Right cardiac atrium (tissue), 5 donors: ENCODE measurements at places on chromosomes 3 and 15.
A peak's percentile ranks its signal among the peaks of the same experiment; 100 is the strongest.

DNA sequence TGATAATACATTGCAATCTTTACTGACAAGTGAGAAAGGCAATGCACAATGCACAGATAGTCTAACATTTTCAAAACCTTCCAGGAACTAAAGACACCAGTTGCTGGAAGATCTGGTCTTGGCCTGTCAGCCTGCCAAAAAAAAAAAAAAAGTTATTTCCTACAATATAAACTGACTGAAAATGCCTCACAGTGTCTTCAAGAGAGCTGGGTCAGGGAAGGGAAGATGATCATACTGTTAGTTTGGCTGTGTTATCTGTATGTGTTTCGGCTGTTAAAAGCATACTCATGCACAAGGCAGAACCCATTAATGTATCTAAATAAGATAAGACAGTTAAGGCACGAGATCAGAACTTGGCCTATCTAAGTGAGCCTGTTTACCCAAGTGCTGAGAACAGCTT is 673.4 kb downstream of the MECOM start:
- no peak for DNase-seq

DNA sequence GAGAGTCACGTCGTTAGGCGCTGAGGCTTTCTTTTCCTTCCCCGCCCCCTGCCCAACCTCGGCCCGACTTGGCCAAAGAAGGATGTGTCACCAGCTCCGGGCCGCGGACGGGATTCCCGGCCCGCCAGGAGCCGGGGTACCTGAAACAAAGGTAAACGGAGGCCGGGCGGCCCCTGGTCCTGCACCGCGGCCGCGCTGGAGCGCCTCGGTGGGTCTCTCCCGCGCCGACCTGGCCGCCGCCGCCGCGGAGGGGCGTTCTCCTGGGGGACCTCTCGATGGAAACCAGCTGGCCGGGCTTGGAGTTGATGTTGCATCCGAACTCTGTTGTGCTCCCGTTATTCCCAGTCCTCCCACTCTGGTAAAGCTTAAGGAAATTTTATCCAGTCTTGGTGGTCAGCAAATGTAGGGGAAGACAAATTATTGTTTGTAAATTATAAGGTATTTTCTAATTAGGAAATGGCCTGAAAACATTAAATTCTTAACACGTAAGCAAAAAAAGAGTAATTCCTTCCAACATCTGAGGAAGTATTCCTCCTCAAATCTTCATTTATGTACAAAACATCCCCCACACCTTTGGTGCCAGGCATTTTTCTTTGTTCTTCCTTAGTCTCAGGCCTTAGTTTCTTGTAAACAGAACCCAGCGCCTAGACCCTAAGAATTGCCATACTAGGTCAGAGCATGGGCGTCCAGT is 888 bp downstream of the PPP2R3A start:
- no peak for DNase-seq

GRCh38 chr3:61080737-61081445 is 170.4 kb downstream of the FHIT start:
- DNase-seq, result no peak

- DNase-seq, result no peak
These were observed 101.7 kb upstream of the ZNF717 start for GRCh38 chr3:75886971-75887526.

DNA sequence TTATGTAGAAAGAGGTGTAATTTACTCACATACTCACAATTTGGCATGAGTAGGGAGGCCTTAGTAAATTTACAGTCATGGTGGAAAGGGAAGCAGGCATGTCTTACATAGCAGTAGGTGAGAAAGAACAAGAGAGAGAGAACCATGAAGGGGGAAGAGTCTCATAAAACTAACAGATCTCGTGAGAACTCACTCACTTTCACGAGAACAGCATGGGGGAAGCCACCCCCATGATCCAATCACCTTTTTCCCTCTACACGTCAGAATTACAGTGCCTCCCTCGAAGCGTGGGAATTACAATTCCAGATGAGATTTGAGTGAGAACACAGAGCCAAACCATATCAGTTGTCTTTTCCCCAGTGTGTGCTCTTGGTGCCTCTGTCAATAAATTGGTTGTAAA is 855.3 kb downstream of the TBL1XR1 start:
- DNase-seq, result no peak

- DNase-seq, result no peak
These were observed 7.0 kb downstream of the WWTR1 start for GRCh38 chr3:149650828-149651227.

- peak; percentile 27 for DNase-seq
These were observed 981.8 kb upstream of the GBE1 start for GRCh38 chr3:82743196-82743595.

- DNase-seq, result peak; percentile 85
These were observed at the start of gene C3orf52 for GRCh38 chr3:112086076-112086854. TSS of gene C3orf52 (plus strand) at chr3:112086389. CDS start at chr3:112086408, 19 bp downstream.

DNA sequence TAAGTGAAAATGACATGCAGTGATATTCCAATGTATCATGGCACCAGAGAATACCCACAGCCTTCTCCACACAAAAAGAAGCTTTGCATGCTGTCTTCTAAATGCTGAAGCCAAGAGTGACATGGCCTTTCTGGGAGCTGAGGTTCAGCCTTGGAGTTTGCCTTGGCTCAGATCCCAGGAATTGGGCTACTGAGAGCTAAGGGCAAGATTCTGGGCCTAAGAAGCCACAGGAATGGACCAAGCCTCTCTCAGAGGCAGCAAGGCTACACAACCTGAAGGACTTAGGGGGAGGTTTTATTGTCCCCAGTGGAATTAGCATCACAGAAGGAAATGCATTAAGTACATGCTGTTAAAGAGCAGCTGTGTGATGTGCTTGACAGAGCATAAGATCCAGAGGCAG is 1078.5 kb downstream of the TUSC7 start:
- DNase-seq, result peak; percentile 47

DNA sequence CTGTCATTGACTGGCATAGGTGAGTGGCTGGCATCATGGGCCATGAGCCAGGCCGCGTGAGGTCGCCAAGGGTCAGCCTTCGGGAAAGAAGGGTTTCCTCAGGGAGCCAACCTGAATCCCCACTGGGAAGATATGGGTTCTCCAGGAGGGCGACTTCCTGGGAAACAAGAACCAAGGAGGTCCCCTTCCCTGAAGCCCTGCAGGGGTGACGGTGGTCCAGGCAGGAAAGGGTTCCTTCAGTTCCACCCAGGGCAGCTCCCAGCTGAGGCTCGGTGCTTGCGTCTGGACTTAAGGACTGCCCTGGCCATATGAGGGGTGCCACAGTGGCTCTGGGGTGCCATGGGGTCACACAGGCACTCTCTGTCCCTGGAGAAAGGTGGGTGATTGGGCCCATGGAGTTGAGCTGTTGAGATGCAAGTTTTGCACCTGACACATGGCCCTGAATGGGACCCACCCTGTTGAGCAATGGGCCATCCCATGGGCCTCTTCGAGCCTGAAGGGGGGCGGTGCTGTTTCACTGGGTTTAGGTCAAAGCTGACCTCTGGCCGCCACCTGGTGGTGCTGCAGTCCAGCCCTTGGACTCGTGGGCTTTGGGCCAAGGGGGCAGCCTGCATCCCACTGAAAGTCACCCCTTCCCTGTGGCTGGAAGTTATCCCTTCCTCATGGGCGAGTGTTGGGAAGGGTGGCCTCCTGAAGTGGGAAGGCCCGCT is 228.1 kb downstream of the SNRPN start:
- peak; percentile 43 for DNase-seq

DNA sequence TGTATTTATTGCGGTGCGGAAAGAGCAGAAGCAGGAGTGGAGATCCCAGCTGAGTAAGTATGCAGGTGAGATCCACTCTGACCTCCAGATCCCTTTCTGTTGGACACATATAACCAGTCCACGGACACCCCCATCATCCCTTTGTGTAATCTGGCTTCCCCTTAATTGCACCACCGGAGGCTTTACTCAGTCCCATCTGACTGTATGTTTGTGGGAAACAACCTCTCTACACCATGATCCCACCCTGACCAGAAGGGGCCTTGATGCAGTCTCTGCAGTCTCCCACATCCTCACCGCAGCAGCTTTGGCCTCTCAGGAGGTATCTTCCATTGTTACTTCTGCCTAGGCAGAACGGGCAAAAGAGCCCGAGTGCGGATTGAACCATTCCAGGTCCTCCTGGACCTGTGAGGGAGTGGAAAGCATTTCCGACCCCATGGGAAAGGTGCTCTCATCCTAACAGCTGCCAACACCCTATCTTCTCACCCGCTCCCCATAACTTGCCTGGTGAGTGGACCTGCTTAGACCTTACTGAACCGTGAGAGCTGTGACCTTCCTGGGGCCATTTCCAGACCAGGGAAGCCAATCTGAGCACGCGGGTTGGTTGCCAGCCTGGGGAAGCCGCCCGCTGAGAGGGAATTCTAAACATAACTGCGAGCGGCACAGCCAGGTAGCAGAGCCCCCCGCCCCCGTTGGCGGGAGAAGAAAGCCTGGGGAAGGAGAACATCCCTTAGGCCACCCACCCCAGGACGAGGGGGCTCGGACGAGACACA is 1.1 kb downstream of the SLCO2A1 start:
- no peak for DNase-seq

- DNase-seq, result no peak
These were observed 75.6 kb downstream of the UBP1 start for GRCh38 chr3:33364531-33365128.

DNA sequence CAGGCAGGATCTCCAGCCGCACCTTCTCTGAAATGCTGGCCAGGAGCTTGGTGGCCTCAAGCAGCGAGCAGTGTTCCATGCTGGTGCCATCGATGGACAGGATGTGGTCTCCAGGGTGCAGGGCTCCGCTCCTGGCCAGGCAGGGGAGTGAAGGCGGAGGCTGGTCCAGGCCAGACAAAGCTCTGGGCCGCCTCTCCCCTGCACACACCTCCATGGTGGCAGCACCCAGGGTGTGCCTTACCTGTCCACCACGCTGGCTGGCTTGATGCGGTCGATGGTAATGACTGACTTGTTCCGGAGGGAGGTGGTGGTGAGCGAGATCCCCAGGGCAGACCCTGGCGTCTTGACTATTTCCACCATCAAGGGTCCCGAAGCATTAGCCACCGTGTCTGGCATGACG is 20.0 kb downstream of the GRIP2 start:
- peak; percentile 32 for DNase-seq

DNA sequence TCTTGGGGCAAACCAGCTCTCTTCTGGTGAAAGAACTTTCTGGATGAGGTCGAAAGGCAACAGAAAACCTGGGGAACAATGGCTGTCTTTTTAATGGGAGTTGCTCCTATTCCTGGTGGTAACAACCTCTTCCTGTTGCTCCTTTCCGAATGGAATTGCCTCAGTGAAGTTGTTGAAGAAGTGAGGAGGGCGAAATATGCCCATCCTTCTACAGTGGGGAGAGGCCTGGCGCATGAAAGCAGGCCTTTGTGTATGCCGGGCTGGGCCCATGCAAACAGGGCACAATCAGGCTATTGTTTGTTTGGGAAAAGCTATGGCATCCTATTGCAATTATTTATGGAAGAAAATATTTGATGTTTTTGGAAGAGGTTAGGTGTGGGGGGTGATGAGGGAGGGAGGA is 166.9 kb downstream of the IGF1R start:
- DNase-seq, result no peak

DNA sequence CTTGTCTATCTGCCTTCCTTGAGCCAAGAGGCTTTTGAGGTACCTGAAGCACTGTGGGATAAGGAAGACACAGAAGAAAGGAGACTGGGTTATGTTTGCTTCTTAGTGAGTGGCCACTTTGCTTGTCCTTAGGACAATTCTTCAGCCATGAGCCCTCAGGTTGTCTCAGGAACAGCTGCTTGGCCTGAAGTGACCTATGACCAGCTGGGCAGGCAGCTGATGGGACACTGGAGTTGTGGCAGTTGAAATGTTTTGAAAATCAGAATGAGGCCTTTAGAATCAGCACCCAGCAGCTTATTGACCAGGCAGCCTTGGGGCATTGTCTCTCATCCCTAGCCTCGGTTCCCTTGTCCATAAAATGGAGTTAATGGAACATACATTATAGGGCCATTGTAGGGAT is 37.0 kb downstream of the RBP2 start:
- no peak for DNase-seq

- DNase-seq, result no peak
These were observed 34.5 kb downstream of the CCDC54 start for GRCh38 chr3:107411779-107412178.

- DNase-seq, result peak; percentile 79
These were observed at the start of gene RHOV for GRCh38 chr15:40873694-40874561. TSS of gene RHOV (minus strand) at chr15:40874234. CDS start at chr15:40874139, 95 bp downstream.

DNA sequence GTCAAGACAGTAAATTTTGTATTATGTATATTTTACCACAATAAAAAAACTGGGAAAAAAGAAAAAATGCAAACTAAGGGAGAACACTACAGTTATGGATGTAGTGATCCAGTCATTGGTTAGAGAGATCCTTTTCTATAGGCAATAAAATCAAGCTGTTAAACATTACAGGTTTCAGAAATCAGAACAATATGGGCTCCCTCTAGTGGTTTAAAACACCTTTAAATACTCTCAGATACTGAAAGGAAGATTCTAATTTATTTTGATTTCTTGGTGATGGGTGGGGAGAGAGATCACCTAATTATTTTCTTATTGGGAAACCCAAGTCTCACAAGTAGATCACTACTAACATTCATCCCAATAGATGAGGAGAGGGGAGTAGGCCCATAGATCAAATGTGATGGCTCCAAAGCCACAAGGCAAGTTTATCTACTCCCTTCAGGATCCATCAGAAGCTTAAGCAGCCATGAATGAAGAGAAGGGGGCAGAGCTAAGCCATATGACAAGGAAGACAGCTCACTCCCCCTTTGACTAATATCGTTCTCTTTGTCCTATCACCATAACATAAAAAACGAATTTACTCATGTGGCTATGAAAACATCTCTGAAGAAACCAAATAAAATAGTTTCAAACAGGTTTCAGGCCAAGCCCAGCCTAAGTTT is 118.6 kb downstream of the ANO10 start:
- no peak for DNase-seq

GRCh38 chr3:113268942-113269341 is 57.6 kb downstream of the BOC start:
- no peak for DNase-seq
